SW480 (cell line): ENCODE measurements at places on chromosomes 16 and 17.

DNA sequence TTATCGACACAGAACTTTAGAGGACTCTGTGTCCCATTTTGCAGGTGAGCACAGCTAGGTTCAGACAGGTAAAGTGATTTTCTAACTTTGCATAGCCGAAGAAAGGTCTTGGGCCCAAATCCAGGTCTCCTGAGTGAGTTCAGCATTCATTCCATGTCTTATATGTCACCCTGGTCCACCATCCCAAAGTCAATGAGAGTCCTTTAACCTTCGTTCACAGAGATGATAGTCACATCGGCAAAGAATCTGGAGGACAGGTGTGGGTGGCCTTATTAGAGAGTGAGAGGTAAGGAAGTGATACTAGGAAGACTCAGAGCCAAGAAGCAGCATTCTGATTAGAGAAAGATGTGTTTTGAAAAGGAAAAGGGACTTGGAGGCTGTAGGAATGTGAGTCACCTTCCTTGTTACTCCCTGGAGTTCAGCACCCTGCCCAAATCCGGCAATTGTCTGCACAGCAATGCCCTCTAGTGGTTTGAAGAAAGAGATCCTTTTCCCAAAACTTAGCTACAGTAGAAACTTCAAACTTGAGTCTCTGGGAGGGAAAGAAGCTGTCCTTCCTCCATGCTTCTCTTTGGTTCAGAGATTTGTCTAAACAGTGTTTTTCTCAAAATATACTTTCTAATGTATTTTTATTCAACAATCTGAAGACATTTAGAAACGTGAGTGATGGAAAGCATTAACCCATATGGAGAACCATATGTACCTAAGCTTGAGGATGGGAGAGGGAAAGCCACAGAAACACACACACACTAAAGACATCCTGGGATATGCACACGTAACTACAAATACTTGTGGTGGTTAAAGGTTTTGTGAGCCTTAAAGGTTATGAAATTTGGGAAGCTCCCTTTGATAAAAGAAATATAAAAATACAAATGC is 96.4 kb upstream of the SHISA6 start:
- peak; percentile 60 for DNase-seq

- no peak for DNase-seq
These were observed 34.5 kb downstream of the SDK2 start for GRCh38 chr17:73609758-73610157.

DNA sequence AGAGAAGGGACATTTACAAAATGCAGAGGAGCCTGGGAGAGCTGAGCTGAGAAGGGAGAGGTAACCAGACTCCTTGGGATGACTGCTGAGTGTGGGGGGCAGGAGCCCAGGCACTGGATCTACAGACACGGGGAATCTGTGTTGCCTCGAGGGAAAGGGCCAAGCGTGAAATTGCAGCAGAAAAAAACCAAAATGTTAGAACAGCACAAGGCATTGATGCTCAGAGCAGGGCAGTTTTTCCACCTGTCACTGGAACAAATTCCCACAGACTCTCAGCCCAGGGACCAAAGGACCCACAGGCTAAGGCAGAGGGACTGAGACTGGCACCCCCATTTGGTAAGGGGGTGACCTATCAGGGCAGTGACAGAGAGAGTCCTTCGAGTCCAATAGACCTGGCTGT is 2.0 kb downstream of the PITPNM3 start:
- DNase-seq = no peak

GRCh38 chr16:70758786-70759185 is 42.2 kb downstream of the VAC14 start:
- DNase-seq = no peak

- no peak for DNase-seq
These were observed 67.7 kb downstream of the WSCD1 start for GRCh38 chr17:6137716-6138502.

- no peak for DNase-seq
These were observed 67.8 kb downstream of the MAF start for GRCh38 chr16:79532785-79533184.

DNA sequence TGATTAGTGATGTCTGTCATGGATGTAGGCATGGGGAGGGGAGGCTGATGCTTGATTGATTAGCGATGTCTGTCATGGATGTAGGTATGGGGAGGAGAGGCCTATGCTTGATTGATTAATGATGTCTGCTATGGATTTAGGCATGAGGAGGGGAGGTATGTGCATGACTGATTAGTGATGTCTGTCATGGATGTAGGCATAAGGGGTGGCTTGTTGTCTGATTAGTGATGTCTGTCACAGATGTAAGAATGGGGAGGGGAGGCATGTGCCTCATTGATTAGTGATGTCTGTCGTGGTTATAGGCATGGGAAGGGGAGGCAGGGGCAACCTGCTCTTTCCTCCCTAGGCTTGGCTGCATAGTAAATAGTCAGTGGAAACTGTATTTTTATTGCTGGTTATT is 409.4 kb downstream of the HAPSTR1 start:
- no peak for DNase-seq

DNA sequence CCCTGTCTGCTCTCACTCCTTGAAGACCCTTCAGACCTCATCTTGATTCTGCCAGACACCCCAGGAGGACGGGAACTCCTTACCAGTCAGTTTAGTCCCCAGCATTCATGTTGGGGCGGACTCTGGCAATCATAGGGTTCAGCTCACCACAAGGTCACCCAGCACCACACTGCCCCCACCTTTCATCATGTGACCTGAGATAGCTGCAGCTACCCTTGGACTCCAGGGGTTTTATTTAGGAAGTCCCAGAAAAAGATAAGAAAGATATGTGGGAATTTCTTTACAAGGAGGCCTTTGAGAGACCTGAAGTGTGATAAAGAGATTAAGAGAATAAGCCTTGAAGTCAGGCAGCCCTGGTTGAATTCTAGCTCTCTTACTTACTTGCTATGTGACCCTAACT is 59.8 kb upstream of the NLK start:
- no peak for DNase-seq

- DNase-seq = no peak
These were observed 24.9 kb downstream of the UBE2G1 start for GRCh38 chr17:4341616-4341977.

GRCh38 chr17:40369923-40370322 is 5.4 kb upstream of the GJD3 start:
- no peak for DNase-seq

- no peak for DNase-seq
These were observed 284.8 kb upstream of the CCL2 start for GRCh38 chr17:33970279-33970678.

GRCh38 chr17:16477255-16477654 is 14.7 kb downstream of the LRRC75A start:
- peak; percentile 62 for DNase-seq

DNA sequence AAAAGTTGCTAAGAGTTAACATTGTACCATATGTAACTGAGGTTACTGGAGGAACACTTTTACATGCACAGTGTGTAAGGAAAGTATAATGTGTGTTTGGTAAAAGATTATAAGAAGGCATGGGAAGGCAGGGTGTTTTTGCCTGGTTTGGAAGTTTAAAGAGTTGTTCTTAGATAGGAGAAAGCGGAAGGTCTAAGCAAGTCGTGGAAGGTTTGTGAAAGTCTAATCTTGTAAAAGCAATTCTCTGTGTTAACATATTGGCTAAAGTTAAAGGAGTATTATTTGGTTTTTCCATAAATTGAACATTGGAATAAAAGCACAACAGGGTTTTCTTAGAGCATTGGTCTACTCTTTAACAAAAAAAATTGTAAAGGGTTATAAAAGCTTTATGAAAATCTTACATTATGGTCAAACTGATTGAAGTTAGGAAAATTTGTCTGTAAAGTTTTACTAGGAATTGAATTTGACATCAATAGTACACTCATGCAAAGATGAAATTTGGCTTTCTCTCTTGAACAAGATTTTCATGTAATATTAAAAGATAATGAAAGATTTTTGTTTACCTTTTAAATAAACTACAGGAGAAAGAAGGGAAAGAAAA is 4.7 kb upstream of the CANT1 start:
- DNase-seq = no peak

- DNase-seq = no peak
These were observed 14.1 kb upstream of the NDEL1 start for GRCh38 chr17:8421571-8421970.
